ENCODE measurements at places on chromosomes 5 and 9.

DNA sequence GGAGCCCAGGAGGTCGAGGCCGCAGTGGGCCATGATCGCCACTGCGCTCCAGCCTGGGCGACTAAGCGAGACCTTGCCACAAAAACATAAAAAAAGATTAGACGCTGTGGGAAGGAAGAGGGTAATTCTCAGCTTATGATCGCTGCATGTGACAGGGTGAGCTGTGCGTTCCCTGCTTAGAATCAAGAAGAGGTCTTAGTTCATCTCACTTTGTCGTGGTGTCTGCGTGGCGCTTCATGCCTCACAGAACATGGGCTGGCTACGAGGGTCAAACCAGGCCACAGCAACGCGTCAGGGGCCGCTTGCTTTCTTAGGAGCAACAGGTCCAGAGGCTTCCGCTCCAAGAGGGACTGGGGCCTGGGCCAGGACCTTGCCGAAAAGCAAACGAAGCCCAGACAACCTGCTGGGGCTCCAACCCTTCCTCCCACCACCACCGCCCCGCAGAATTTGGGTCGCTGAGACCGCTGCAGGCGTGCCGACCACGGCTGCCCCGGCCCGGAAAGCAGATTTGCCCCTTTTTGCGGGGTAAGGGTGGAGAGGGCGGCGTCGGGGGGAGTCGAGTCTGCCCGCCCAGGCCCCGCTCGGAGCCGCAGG lies 10.0 kb upstream of the GRIN1 start:
- DNase-seq: no peak

- no peak for DNase-seq
These were observed 79.0 kb downstream of the PAPPA start for GRCh38 chr9:116232424-116233159.

GRCh38 chr9:121443981-121444380 lies 55.7 kb downstream of the GGTA1 start:
- no peak for DNase-seq

- no peak for DNase-seq
These were observed 14.1 kb upstream of the LRRC19 start for GRCh38 chr9:27019589-27019988.

GRCh38 chr9:72384710-72385485 lies 19.9 kb upstream of the ZFAND5 start:
- DNase-seq: no peak

GRCh38 chr5:175246889-175247520 lies 197.0 kb downstream of the DRD1 start:
- no peak for DNase-seq

DNA sequence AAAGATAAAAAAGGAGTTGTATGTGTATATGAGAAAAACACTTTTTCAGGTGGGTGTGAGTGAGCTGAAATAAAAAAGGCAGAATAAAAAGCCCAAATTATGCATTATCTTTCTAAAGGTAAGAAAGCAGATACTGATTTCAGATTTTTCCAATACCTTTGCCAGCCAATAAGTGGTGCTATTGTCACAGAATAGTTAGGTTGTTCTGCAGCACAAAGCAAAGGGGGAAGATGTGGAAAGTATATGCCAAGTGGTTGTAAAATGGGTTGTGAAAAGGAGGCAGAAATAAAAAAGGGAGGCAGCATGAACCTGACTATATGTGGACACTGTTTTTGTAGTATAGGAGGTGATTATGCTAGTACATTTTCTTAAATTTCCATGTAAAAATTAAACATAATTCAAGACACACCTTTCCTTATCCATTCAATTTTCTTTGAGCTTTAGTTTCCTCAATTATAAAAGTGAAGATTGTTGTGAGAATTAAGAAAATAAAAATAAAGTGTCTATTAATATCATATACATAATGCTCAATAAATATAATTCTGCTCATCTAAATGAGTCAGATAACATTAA lies 106.7 kb downstream of the SMIM15 start:
- no peak for DNase-seq

GRCh38 chr5:110027527-110028322 lies 338.0 kb downstream of the MAN2A1 start:
- no peak for DNase-seq

GRCh38 chr9:120924698-120925534 lies 1.7 kb downstream of the TRAF1 start:
- no peak for DNase-seq

GRCh38 chr9:76630916-76631315 lies 133.3 kb upstream of the PCA3 start:
- no peak for DNase-seq

DNA sequence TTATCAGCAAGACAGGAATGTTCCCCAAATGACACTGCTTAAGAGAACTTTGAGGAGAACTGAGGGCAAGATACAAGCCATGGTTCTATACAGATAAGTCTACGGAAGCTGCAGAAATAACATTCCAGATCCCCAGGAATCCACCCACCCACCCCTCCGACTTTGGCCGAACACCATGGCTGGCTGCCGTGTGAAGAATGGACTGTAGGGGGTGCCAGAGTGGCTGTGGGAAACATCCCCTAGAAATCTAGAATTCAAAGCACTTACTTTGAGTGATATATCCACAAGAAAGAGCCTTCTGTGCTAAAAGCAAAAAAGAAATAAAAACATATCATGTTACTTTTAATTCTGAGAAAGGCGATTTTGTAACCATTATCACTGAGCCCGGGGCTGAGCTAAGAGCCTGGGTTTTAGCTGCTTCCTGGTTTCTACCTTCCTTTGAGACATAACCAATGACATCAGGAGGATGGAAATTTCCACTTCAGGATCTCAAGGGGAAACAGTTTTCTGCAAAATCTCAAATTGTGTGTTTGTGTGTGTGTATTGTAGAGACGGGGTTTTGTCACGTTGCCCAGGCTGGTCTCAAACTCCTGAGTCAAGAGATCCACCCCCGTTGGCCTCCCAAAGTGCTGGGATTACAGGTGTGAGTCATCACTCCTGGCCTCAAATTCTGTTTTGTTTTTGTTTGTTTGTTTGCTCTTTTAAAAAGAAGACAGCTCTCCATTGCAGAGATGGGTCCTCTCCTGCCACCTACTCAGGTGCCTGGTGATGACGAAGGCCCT lies 36.4 kb downstream of the GGTA1 start:
- DNase-seq: no peak

- no peak for DNase-seq
These were observed 10.3 kb upstream of the AK1 start for GRCh38 chr9:127887792-127888191.

DNA sequence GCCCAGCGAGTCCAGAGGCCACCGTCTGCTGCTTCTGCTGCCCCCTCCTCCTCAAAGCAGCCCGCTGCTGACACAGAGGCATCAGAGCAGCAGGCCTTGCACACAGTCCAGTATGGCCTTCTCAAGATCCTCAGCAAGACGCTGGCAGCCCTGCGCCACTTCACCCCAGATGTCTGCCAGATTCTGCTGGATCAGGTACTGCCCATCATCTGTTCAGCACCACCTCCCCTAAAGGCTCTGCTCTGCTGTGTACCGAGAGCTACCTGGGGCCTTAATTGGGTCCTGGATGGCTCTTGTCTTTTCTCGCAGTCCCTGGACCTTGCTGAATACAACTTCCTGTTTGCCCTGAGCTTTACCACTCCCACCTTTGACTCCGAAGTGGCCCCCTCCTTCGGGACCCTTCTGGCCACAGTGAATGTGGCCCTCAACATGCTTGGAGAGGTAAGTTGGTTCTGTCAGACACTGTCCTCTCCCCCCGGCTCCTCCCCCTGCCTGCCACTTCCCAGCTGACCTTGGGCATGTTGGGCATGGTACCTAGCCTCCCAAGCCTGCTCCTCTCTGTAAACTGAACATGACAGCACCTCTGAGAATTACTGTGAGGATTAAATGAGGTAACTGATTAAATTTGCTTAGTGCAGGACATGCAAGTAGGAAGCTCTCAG lies 22.7 kb downstream of the SH3GLB2 start:
- no peak for DNase-seq

DNA sequence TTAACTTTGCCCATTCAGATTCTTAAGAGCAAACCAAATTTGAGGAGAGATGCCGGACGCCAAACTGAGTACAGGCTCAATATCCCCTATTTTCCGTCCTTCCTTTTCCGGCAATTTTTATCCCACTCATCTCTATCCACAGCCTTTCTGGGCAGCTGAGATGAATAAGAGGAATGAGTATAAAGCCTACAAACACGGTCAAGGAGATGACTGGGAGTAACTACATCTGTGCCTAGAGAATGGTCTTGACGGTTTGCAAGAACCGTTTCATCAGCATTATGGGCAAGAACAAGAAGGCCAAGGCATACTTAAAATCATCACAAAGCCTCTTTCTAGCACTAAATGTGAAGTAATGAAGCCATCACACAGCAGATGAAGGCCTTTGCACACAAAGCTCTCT lies 227.3 kb downstream of the DCP2 start:
- DNase-seq: no peak

DNA sequence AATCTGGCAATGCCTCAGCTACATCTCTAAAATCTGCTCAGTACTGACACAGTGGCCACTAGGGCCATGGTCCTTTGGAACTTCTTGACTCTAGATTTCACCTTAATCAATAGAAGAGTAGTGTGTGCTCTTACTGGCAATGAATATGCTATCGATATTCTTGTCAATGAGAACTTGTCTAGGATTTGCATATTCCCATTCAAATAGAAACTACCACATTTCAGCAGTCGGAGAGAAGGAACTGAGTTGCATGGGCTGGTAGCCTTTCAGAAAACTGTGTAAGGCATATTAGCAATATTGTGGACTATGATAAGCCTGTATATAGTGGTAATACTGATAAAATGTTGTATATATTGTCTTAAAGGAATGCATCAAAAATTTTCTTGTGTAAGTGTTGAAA lies 45.3 kb upstream of the NAA35 start:
- no peak for DNase-seq

DNA sequence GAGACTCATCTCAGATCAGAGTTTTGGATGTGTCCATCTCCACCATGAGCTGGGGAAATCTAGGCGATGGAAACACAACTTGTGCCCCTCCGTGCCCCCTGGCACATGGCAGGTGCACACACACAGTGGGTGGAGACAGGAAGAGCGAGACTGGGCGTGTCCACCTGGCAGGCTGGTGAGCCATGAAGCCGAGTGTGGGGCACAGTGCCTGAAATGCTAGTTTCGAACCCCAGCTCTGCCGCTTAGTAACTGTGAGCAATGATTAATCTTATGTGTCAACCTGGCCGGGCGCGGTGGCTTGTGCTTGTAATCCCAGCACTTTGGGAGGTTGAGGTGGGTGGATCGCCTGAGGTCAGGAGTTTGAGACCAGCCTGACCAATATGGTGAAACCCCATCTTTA lies 80.8 kb upstream of the RNU6ATAC start:
- DNase-seq: no peak

GRCh38 chr9:80086822-80087345 lies 515.1 kb downstream of the TLE4 start:
- DNase-seq: no peak

DNA sequence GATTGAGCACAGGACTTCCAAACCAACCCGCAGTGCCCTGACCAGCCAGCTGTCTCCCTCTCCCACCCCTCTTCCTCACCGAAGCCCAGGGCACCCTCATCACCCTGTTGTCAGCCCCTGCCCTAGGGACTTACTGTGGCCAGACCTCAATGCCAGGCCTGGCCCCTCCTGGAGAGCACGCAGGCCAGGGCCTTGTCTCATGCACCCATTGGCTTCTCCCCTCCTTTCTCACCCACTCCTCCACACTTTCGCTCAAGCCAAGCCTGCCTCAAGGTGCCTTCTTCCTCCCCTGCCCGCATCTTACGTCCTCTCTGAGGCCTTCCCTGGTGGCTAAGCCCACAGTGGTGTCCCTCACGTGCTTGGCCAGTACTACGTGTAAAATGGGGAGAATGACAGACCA lies 33.3 kb upstream of the N4BP3 start:
- no peak for DNase-seq

DNA sequence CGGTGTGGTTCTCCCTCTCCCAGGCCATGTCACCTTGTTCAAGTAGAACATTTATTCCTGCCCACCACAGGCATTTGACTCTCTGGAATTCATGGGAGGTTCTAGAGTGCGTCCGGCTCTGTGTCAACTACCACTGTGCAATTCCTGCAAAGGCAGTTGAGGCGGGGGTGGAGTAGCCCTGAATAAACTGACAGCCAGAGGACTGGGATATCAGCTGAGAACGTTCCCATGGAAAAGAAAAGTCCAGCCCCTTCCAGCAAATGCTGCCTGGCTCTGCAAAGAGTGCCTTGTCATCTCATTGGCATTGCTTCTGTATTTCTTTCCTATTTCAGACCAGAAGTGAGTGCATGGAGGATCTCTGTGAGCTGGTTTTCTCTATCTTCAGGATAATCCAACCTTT lies 18.9 kb upstream of the MEGF9 start:
- DNase-seq: no peak

- no peak for DNase-seq
These were observed 41.3 kb downstream of the JADE2 start for GRCh38 chr5:134566741-134567221.

DNA sequence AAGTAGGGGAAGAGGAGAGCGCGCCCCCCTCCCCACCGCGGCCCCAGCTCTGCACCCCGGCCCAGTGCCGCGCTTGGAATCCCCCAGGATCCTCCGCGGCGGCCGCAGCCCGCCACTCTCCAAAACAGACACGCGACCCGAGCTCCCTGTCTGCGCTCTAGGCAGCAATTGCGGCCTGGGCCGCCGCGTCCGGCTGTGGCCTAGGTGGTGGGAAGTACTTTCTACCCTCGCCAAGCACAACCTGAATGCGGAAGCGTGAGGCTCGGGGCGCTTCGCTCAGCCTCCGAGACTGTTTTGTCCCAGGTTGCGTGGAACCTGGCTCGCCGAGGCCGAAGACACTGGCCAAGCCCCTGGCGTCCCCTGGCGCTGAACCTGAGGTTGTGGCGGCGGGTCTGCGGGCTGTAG lies 3.3 kb upstream of the FOXB2 start:
- DNase-seq: no peak

GRCh38 chr9:26066237-26066636 lies 388.0 kb upstream of the TUSC1 start:
- no peak for DNase-seq

GRCh38 chr5:136054142-136055019 lies 25.6 kb downstream of the TGFBI start:
- no peak for DNase-seq

GRCh38 chr9:135885100-135885853 lies 22.1 kb downstream of the CAMSAP1 start:
- no peak for DNase-seq

DNA sequence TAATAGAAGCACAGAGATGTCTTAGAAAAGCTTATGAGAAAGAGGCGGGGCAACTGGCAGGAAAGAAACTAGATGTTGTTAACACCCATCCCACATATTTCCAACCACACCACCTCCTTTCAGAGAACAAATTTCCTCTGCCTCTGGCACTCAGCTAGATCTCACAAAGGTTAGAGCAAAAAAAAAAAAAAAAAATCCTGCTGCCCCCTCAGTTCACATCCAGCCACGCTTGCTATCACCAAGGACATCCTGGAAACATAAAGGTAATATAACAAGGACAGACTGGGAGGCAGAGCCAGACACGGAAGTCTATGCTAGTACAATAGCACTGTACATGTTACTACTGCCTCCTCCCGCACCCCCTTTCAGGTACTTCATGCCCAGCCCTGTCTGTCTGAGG lies 238.0 kb upstream of the PTGER4 start:
- no peak for DNase-seq

GRCh38 chr9:14029806-14030374 lies 284.1 kb downstream of the NFIB start:
- no peak for DNase-seq

- no peak for DNase-seq
These were observed 18.2 kb downstream of the CDO1 start for GRCh38 chr5:115798252-115798651.

Data from cerebellar nuclear complex (tissue), 1 donor.